ENCODE measurements at places on chromosomes 3 and 15.

GRCh38 chr15:52800828-52801747 is 11.0 kb upstream of the ONECUT1 start:
- no peak for DNase-seq

DNA sequence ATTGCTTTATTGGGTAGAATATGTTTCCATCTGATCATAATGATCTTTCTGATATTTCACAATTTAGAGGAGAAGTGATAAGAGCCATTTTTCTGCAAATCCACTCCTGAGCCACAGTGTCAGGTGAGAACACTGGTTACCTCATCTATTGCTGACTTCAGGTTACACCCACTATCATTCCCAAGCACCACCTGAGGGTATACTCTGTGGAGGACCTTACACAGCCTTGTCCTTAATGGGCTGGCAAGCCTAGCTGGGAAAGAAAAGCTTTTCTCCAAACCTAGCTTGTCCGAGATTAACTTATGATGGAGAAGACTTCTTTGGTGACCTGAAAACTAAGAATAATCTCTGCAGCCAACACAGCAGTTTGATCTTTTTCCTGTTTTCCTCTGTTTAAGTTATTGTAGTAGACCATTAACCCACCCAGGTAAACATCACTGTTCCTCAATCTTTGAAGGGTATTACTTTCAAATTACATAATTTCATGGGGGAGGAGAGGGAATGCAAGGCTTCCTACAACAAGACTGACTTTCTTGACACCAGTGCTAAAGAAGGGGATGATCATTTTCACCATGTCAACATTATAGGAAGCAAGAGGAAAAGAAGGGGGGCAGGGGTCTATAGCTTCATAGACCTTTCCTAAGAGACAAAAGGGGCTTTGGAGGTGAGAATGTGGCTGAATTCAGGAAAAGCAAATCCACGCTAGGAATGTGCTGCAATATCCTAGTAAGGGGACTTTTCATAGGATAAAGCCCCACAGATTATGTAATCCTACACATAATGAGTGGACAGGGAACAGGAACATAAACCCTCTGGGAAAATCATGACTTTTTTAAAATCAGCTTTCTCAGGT is 1.7 kb downstream of the NCEH1 start:
- no peak for DNase-seq

DNA sequence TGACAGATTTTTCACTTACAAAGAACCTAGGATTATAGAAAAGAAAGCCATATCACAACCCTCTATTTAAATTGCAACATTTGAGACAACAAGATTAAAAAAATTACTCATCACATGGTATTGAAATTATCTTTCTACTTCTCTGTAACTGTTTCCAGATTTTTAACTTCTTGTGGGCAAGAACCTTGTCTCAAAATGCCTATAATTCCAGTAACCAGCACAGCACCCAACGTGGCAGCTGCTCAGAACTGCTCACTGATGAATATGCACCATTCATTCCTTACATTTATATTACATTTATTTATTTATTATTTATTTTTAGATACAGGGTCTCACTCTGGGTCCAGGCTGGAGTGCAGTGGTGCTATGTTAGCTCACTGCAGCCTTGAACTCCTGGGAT is 216.1 kb downstream of the THRB start:
- no peak for DNase-seq

DNA sequence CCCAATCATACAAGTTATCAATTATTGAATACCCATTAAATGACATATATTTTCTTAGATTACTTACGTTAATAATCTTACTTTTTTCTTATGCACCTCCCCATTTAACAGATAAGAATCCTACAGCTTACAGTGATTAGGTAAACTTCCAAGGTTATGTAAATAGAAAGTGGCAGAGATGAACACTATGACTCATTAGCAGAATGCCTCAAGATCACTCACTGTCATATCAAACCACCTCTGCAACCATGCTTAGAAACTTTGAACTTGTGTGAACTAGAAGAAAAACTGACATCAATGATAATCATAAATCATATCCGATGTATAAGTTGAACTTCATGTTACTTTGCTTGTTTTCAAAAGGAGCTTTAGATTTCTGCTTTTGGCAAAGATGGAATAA is 911.6 kb upstream of the ARPP21 start:
- no peak for DNase-seq

DNA sequence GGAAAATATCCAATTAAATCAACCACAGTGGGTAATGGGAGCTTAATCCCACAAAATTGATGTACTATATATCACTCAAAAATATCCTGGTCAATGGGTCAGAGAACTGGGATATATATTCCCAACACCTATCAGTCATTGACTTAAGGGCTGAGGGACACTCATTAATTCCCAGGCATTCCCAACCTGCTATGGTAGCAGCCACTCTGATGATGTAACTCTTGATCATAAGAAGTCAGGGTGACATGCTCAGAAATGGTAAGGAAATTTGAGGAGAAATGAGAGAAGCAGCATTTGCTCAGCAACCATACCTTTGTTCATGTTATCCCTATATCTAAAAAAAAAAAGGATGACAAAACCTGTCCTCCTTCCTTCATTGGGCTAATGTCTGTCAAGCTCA is 3.1 kb upstream of the PLOD2 start:
- no peak for DNase-seq

- no peak for DNase-seq
Observed at GRCh38 chr3:37309921-37310665, 135.7 kb upstream of the LRRFIP2 start.

GRCh38 chr3:46829699-46830208 is 33.5 kb downstream of the MYL3 start:
- no peak for DNase-seq

- no peak for DNase-seq
Observed at GRCh38 chr3:110027446-110028080, 690.2 kb upstream of the DPPA4 start.

DNA sequence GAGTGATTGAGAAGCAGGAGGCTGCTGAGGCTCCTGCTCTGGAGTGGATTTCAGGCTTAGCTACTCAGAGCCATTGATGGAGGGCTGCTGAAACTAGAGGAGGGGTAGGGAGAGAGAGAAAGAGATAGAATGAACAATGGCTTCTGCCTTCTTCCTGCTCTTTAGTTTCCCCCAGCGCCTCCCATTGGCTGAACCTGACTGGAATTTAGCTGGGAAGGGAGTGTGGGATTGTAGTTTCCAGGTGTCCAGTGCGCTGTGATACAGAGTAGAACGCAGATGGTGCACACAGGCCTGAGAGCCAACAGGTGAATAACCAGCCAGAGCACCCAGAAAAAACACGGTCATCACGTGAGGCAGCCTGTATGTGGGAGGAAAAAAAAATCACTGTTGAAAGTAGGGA is 140.1 kb downstream of the IL20RB start:
- no peak for DNase-seq

GRCh38 chr3:63910891-63911290 is 1.3 kb downstream of the SCAANT1 start:
- no peak for DNase-seq

GRCh38 chr15:68541743-68542142 is 37.0 kb upstream of the CORO2B start:
- no peak for DNase-seq

DNA sequence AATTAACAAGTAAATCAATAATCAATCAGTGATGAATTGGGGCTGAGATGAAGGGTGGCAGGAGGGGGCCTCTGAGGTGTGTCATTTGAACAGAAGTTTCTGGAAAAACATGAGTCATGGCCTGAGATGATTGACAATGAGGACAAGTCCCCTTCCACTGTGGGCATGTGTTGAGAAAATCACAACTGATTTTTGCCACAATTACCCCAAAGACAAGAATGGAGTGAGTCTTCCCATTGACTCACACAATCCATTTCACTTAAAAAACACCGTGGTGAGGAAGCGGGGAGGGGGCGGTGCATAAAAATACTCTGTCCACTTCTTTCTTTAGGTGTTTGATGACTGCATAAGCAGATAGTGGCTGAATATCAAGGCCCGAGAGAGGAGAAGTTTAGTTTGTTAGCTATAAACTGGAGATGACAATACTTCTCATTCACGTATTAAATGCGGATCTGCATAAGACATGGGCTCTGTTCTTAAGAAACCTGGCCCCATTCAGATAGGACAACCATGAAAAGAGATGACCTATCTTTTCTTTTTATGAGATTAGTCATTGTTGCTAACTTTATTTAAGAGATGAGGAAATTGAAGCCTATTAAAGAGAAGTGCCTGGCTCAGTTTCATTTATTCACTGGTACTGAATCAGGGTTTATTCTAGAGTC is 34.7 kb downstream of the SHC4 start:
- no peak for DNase-seq

DNA sequence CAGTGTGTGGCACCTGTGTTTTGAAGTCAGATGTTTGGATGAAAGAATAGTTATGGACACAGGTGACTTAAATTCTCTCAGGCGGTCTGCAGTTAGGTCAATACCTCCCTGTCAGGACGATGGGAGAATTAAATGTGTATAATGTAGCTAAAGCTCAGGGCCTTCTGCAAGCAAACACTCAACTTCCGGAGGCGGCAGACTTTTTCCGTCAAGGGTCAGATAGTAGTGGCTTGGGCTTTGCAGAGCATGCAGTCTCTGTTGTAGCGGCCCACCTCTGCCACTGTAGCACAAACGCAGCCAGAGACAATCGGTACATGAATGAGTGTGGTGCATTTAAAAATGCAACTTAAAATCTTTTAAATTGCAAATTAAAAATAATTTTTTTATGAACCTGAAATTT is 47.4 kb downstream of the CMTM8 start:
- DNase-seq: peak; percentile 33

DNA sequence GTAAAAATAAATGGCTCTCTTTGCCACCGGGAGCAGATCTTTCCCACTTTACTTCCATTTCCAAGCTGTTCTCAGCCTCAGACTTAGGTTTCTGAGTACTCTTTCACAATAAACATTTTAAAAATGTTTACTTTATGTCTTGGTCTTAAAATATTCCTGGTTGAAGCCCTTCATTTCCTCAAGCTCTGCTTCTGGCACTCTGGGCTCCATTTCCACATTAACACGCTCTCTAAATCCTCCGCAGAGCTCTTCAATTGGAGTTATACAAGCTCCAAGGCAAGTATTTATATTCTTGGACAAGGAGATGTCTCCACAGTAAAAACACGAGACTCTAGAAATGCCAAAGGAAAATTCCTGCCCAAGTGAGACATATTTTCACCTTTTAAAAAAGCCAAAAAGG is 169.3 kb downstream of the GREM1 start:
- DNase-seq: no peak

- no peak for DNase-seq
Observed at GRCh38 chr3:48688032-48688736, 2.5 kb upstream of the NCKIPSD start.

DNA sequence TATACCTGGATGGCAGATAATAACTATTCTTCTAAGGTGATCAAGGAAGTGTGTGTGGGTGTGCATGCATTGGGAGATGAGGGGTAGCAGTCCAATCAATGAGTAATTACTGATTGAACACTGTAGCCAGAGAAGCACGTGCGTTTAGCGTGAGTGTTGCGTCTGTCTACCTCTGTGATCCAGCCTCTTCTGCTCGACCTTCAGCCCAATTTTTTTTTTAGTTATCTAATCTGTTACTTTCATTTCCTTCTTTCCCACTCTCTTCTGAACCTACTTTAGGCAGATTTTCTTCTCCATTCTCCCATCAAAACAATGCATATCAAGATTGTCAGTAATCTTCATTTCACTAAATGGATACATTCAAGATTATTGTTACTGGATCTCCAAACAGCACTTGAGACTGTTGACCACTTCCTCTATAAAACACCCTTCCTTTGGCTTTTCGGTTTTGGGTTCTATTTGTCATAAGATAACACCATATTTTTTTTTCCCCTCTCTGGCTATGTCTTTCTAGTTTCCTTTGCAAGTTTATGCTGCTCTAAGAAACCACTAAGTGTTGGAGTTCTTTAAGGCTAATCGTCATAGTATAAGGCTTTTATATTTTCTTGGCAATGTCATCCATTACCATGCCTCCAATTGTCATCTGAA is 41.0 kb downstream of the MCTP2 start:
- no peak for DNase-seq

DNA sequence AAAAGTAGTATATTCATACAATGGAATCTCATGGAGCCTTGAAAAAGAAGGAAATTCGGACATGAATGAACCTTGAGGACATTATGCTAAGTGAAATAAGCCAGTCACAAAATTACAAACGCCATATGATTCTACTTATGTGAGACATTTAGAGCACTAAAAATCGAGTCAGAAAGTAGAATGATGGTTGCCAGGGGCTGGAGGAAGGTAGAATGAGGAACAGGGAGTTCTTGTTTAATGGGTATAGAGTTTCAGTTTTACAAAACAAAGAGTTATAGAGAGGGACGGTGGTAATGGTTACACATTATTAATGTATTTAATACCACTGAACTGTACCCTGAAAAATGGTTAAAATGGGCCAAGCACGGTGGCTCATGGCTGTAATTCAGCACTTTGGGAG is 19.5 kb downstream of the UBXN7 start:
- DNase-seq: no peak

DNA sequence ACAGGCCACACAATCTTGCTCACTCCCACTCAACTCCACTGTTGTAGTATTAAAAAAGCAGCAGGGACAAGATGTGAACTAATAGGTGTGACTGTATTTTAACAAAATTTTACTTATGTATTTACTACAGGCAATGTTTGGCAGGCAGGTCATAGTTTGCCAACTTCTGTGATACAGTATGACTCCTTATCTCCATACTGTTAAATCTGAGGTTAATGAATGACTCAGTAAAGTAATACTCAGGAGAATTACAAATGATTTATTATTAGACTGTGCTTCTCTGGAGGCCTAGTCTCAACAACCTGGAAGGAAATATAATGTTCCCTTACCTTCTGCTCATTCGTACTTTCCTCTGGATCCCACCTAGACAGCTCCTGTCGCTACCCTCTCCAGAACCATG is 258.6 kb upstream of the KCNMB2 start:
- no peak for DNase-seq

DNA sequence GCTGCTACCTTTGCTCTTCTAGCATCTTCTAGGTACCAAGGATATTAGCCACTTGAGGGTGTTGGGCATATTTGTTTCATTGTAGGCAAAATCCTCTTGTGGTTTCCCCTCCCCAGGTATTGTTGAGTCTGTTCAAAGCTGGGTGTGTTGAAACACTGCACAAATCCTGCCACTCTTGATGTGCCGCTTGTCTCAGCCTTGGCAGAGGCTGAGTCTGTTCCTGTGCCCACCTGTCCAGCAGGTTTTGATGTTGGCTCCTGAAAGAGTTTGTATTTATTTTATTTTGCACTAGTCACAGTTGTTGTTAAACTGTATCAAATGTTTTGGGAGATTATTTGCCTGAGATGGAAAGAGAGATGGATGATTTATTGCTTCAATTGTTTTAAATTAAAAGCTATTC is 136.2 kb downstream of the USP13 start:
- DNase-seq: no peak

- peak; percentile 78 for DNase-seq
Observed at GRCh38 chr15:28098766-28099554, at the start of gene OCA2. TSS of gene OCA2 (minus strand) at chr15:28099315. CDS start at chr15:28081874, 17,441 bp downstream.

- DNase-seq: no peak
Observed at GRCh38 chr3:25910105-25910504, 120.2 kb downstream of the OXSM start.

- DNase-seq: no peak
Observed at GRCh38 chr3:14096742-14097141, 27.9 kb downstream of the CHCHD4 start.

GRCh38 chr3:39267631-39268548 is 11.9 kb downstream of the CX3CR1 start:
- DNase-seq: no peak

- no peak for DNase-seq
Observed at GRCh38 chr3:170865209-170866094, 4.5 kb downstream of the RPL22L1 start.
